ENCODE measurements at places on chromosomes 13 and 19.
A peak's percentile ranks its signal among the peaks of the same experiment; 100 is the strongest.

GRCh38 chr19:45526143-45526542 is 18.9 kb downstream of the VASP start:
- DNase-seq: no peak

GRCh38 chr13:46166224-46166584 is 15.8 kb downstream of the LCP1 start:
- no peak for DNase-seq

GRCh38 chr13:43773602-43774001 is 13.2 kb downstream of the ENOX1 start:
- no peak for DNase-seq

DNA sequence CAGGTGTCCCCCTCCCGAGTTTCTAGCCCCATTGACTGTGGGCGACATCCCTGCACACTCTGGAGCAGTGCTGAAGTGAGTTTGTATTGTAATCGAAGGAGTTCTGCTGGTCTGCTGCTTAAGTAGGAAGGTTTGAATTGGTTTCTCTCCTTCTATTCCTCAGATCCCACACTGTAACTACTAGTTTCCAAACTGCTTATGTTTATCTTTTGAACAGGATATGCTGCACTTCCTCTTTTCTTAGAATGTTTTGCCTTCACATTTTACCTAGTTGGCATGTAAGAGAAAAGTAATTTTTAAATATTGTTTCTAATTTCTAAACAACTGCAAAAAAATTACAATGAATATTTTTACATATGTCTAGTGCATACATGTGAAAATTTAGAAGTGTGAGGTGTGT is 511.8 kb downstream of the KLF12 start:
- no peak for DNase-seq

DNA sequence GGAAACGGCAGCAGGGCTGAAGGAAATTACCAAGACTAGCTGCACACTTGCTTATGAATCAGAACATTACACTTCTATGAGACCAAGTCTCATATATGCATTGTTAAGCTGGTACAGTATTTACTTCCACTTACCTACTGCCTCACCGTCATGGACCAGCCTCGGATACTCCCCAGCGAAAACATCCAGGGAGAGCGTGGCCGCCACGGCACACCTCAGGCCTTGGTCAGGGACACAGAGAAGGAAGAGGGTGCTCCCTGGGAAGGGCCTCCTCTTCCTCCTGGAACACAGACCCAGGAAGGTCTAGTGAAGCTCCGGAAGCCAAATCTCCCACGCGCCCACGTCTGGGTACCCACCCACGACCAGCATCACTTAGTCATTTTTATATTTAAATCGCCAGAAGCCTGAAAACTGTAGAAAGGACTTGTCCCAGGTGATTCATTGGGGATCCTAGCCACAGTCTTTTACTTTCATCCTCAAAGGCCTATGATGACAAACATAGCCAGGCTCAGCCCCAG is 24.4 kb upstream of the MTIF3 start:
- DNase-seq: no peak

- DNase-seq: no peak
Observed at GRCh38 chr19:2587001-2587719, 111.2 kb downstream of the GADD45B start.

GRCh38 chr13:47499358-47500150 is 501.5 kb downstream of the SUCLA2 start:
- no peak for DNase-seq

DNA sequence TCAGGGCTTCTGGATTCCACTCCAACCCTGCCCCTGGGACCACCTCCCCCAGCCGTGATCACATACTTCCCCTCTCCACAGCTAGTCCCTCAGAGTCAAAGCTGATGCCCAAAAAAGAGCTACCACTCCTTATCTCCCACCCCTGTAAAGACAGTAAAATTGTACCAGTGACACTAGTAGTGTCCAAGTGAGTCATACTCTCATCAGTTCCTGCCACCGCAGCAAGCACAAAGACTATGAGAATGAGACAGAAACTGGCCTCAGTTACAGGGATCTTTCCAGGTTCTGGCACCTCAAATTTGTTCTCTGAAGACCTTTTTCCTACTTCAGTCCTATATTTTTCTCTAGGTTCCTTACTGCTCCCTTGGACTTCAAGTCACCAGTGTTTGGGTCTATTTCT is 144.2 kb downstream of the SPRY2 start:
- no peak for DNase-seq

DNA sequence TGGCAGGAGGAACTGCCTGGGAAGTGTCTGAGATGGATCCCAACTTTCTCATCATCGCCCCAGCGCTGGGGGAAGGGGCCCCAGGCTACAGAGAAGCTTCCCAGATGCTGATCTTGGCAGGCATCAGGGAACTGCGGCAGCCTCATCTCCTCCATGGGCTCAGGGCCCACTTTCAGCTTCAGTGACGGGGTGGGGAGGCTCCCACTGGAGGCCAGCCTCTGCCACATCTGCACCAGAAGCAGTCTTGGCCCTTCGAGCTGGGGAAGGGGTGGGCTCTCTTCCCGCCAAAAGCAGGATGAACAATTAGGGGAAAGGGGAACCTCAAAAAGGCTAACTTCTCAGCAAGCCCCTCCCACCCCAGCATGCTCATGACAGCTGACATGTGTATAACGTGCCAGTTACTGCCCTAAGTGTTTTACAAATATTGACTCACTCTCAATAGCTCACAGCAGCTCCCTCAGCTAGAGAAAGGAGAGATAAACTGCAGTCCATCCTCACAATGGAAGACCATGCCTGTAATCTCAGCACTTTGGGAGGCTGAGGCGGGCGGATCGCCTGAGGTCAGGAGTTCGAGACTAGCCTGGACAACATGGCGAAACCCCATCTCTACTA is 7.1 kb upstream of the S1PR2 start:
- DNase-seq: no peak

DNA sequence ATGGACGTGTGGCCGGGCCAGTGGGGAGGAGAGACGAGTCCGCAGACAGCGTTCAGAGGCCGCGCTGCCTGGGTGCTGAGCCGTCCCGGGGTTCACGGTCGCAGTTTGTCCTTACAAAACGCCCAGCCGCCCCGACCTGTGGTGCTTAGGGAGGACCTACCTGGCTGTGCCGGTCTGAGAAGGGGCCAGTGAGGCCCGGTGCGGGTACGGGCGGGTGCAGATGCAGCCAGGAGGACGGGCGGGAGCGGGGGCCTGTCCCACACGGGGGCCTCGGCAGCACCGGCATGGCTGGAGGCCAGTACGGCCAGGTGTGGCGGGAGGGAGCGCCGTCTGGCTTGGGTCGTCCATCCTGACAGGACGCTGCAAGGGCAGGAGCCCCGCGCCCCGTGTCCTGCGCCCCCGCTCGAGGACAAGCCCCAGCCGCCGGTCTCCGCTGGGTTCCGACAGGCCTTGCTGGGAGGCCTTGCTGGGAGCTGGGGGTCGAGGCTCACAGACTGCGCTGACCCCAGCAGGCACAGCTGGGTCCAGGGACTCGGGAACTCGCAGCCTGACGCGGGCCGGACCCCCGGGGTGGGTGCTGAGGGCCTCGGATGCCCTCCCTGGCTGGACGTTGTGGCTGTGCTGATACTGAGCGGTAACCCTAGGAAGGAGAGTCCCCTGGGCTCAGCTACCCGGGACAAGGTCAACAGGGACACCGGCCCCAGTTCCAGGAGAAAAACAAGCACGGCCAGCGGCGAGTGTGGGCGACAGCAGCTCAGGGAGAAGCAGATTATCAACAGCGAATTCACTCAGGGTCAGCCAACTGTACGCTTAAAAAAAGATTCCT is 5.3 kb upstream of the PROZ start:
- DNase-seq: peak; percentile 28

- DNase-seq: no peak
Observed at GRCh38 chr13:111564606-111565005, 244.2 kb downstream of the TEX29 start.

DNA sequence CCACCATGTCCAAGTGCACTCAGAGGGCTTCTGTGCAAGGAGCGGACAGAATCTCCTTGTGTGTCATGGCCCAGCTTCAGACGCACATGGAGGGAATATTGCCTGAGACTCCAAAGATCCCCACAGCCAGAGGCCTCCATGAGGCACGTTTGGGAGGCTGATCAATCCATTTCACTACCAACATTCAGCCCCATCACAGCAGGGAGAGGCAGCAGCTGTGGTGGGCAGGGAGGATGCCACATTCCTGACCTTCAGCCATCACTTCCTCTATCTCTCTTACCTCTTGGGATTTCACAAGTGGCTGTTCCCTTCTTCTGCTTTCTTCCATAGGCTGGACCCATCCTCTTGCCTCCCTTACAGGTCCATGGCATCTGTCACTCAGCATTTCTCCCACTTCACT is 82.4 kb upstream of the MBNL2 start:
- DNase-seq: no peak

- no peak for DNase-seq
Observed at GRCh38 chr13:61905054-61905453, 489.4 kb upstream of the PCDH20 start.

DNA sequence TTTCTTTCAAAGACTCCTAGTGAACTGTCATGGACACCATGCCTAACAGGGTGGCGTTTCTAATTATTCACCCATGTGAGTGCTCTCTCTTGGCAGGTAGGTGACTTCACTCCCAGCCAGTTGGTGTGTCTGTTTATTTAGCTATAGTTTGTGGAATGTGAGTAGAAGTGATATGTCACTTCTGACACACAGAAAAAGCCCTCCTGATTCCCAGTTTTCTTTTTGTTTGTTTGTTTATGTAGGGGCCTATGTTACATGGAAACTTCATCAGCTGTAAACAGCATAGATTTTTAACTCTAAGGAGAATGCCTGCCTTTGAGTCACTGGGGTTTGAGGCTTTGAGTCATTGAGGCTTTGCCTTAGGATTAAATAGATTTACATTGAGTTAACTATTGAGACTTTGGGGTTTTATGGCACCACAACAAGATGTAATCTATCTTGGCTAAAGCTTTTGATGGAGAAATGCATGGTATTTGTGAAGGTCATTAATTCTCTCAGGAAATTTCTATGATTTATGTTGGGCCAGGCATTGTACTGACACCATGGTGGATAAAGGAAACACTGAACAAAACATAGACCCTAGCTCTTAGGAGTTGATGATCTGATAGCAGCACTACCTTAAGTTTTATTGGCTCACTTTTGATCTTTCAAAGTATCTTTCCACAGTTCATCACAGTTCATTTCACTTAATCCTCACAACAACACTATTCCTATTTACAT is 45.3 kb downstream of the UFM1 start:
- DNase-seq: peak; percentile 57

DNA sequence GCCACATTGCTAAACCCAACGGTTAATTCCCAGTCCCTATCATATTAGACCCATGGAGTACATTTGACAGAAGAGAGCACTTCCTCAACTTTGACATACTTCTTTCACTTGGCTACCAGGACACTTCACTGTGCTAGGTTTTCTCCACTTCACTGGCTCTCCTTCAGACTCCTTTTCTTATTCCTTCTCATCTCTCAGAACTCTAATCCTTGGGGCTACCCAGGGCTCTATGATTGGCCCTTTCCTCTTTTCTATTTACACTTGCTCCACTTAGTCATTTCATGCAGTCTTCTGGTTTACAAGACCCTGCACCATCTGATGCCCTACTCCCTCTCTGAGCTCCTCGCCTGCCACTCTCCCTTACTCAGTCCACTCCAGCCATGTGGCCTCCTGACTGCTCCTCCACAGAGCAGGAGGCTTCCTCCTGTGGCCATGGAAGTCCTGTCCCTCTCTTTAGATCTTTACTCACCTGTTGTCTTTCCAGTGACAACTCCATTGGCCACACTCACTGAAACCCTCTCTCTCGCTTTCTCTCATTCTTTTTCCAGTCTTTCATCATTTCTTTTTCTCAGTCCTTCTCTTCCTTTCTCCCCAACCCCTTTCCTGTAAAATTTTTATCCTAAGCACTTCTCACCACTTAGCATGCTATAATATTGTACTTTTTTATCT is 90.4 kb downstream of the TBC1D4 start:
- no peak for DNase-seq

GRCh38 chr19:3243819-3244700 is 19.6 kb downstream of the CELF5 start:
- DNase-seq: no peak

DNA sequence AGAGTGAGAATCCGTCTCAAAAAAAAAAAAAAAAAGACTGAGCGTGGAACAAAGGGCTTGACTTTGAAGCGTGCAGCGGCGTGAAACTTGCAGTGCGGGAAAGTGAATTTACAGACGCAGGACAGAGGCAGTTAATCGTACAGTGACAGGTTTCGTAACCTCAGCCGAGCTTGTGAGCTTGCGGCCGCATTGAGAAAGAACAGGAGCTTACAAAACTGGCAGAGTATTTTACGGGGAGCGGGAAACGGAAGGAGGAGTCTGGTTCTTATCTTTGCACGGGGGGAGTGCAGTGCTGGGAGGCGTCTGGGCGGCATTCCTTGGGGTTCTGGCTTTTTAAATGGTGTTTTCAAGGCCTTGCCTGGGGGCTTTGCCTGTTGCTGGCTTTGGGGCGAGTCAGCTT is 6.0 kb upstream of the BSG start:
- no peak for DNase-seq

- no peak for DNase-seq
Observed at GRCh38 chr19:43700395-43701000, 15.4 kb upstream of the IRGC start.

GRCh38 chr19:55857149-55857548 is 20.8 kb downstream of the NLRP4 start:
- no peak for DNase-seq

- no peak for DNase-seq
Observed at GRCh38 chr19:29665826-29666577, 741 bp downstream of the PLEKHF1 start.

DNA sequence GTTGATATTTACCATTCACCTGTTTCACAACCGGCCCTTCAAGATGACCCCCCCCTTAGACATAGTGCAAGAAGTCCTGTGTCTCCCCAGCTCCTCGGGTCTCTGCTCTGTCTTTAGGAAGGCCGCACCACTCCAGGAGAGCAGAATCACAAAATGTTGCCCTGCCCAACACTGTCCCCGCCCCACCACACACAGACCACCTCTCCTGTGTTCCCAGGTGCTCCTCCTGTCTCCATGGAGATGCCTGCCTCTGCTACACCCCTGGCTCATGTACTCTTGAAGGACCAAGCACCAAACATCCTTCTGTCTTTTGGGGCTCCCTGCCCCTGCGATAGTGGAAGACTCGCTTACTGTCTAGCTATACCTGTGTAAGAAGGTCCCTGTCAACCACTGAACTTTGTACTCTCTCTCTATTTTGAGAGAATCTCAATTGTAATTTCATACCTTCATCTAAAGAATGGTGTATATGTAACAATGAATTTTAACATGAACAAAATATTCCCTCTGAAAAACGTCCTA is 9.6 kb upstream of the TNFRSF19 start:
- DNase-seq: no peak
